ENCODE measurements at places on chromosomes 13 and 19.

GRCh38 chr13:51502153-51502651, 49.4 kb upstream of the INTS6 start:
- peak; percentile 60 for DNase-seq

GRCh38 chr19:6800991-6801484, 28.5 kb downstream of the VAV1 start:
- peak; percentile 48 for DNase-seq

- no peak for DNase-seq
These were observed 7.8 kb downstream of the HNRNPM start for GRCh38 chr19:8452446-8453123.

GRCh38 chr19:35612559-35613321, at the start of gene HAUS5:
Gene HAUS5, plus strand, starts transcription at chr19:35612735. Its CDS starts 60 bp downstream, at chr19:35612795.
- peak; percentile 98 for DNase-seq

DNA sequence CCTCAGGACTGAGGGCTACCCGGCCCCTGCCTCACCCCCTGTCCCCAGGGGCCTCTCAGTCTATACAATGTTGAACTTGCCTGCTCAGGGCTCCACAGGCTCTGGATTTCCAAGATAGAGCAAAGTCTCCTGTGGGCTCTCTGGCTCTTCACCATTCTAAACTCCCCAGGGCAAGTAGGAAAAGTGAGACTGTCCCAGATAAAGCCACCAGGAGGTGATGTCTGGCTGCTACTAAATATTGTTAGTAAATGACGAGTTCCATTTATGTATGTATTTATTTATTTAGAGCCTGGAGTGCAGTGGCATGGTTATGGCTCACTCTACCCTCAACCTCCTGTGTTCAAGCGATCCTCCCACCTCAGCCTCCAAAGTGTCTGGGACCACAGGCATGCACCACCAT, 73.6 kb upstream of the SIAH3 start:
- DNase-seq, result no peak

DNA sequence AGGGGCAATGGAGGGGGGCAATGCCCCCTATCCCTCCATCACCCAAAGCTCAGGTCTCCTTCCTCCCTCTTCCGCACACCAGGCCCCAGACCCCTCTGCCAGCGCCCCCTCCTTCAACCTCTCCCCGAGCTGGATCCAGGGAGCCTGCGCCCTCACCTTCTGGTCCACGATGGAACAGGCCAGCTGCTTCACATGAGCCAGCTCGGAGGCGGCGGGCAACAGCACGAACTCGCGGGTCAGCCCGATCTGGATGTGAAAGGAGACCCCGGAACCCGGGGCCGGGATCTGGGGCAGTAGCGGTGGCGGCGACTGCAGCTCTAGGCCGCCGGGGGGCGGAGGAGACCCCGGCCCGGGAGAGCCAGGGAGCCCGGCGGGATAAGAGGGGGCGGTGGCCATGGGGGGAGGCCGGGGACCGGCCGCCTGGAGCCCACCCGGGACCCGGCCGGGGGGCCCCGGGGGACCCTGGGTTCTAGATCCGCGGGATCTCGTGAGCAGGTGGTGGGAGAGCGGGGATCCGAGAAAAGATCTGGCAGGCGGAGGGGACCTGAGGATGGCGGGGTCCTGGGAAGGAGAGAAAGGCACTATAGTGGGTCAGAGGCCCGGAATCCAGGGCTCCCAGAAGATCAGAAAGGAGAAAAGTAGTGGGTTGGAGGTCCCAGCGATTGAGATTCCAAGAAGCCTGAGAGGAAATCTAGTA, 791 bp downstream of the PRKD2 start:
- peak; percentile 53 for DNase-seq

GRCh38 chr19:33497131-33497777, 24.3 kb downstream of the PEPD start:
- no peak for DNase-seq

- DNase-seq, result peak; percentile 76
These were observed 689 bp downstream of the ING1 start for GRCh38 chr13:110713981-110714796.

DNA sequence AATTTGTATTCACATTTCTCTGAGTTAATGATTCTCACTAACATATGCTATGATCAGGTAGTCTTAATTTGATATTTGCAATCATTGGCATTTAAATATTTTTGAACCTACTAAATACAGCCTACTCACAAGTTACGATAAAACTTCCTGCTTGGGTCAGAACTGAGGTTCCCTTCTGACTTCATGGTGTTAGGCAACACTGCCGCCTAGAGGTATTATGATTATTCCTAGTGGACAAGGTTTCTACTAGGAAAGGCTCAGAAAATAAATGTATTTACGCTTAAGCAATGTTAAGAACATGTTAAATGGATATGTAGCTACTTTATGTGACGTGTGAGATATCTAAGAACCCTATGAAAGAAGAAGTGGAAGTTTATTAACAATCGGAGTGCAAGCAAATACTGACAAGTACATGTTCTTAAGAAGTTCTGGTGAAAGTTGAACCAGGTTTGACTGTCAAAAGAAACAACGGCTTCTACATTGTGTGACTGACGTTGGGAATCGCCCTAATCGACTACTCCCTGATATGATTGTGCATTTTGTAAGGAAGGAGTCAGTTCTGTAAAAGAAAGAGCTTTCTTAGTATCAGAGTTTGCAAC, 1395.8 kb downstream of the SLITRK5 start:
- DNase-seq, result peak; percentile 17

DNA sequence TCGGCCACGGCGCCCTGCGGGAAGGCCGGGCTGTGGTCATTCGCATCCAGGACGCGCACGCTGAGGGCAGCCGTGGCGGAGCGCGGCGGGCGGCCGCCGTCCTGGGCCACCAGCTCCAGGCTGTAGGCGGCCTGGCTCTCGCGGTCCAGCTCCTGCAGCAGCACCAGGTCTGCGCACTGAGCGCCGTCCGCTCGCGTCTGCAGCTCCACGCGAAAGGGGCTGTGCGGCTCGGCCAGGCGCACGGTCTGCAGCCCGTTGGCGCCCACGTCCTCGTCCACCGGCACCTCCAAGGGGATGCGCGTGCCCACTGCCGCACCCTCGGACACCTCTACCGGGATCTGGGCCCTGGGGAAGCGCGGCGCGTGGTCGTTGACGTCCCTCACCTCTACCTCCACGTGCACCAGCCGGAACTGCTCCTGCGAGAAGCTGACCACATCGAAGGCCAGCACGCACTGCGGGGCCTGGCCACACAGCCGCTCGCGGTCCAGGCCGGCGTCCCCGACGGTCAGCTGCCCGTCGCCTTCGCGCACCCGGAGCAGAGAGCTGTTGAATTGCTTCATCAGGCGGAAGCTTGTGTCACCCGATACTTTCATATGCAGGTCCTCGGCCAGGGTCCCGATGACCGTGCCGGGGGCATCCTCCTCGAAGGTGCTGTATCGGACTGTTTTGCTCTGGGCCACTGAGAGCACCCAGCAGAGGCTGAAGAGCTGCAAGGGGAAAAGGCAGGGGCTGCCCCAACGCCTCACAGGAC, 583 bp downstream of the PCDH8 start:
- no peak for DNase-seq

DNA sequence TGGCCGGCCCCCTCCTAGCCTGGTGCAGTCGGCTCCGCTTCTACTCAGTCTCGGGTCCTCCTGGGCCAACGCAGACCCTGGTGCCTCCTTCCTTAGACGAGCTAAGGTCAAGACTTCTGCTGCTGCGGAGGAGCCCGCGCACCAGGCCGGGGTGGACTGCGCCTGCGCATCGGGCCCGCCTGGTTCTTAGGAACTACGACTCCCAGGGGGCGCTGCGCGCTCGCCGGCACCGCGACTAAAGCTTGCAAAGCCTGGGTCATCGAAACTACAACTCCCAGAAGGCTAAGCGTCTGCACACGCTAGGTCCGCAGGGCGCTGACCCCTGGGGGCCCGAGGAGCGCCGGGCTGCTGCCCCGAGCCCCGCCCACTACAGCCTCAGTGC, at the start of gene ZNF835:
TSS of gene ZNF835 (minus strand) at position 145 of the 382 bp plus-strand sequence. CDS start 6,559 bp downstream, outside the sequence.
- peak; percentile 83 for DNase-seq

DNA sequence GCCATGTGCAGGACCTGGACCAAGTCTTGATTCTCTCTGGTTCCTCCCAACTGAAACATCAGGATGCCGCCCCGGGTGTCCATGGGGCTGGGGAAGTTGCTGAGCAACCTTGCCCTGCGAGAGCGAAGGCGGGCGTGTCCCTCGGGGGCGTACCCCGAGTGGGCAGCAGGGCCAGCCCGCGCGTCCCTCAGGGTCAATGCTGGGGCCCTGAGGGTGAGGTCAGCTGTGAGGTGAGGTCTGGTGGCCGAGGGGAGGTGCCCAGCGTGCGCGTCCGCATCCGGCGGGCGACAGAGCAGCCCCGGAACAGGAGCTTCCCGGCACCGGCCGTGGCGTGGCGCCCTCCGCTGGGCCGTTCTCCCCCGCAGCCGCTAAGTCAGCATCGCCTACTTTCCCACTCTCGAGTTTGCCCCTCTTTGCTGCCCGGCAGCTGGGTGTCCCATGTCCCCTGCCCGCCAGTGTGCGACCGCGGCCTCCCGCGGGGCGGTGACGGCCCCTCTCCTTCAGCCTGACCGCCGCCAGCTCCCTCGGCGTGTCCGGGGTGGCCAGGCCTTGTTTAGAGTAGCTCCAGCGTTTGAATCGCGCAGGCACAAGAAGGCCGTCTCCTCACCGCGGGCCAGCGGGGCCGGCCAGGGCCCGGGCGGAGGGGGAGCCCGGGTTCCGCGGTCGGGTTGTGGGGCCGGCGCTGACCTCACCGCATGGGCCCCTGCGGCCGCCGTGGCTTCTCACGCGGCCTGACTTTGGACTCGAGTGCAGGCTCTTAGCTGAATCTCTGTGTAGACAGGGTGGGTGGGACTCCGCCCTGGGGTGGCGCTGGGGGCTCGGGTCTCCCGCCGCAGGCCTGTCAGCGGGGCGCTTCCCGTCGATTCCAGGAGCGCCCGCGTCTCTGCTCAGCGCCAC, 33.0 kb downstream of the GJA3 start:
- DNase-seq, result peak; percentile 58

- no peak for DNase-seq
These were observed 26.5 kb downstream of the RANBP3 start for GRCh38 chr19:5951338-5951861.

DNA sequence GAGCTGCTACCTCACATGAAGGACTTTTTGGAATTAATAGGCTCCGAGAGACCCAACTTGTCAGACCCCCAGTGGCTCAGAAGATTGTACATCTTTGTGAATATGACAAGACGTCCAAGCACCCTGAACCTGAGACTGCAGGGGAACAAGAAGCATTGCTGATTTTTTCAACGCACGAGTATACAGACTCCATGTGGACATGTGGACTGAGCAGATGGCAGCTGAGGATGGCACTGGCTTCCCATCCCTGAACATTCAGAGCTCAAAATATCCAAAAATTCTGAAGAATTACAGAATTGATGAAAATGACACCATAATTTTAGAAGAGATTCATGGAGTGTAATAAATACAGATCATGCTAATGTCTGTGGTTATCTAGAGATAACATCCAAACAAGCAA, 254.1 kb downstream of the MZT1 start:
- no peak for DNase-seq

DNA sequence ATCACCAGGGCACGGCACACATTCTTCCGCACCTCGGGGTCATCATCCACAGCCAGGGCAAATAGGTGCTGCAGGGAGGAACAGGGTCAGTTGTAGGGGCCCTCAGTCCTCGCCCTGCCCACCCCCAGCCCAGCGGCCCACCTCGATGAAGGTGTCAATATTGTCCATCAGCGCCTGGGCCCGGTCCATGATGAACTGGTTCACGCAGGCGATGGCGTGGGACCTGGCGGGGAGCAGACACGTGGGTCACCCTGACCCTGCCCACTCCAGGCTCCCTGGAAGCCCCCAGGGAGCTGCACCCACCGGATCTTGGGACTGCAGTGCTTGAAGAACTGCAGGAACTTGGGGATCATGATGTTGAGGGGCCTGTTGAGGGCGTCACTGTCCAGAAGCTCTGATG, 8.6 kb downstream of the TNPO2 start:
- no peak for DNase-seq

DNA sequence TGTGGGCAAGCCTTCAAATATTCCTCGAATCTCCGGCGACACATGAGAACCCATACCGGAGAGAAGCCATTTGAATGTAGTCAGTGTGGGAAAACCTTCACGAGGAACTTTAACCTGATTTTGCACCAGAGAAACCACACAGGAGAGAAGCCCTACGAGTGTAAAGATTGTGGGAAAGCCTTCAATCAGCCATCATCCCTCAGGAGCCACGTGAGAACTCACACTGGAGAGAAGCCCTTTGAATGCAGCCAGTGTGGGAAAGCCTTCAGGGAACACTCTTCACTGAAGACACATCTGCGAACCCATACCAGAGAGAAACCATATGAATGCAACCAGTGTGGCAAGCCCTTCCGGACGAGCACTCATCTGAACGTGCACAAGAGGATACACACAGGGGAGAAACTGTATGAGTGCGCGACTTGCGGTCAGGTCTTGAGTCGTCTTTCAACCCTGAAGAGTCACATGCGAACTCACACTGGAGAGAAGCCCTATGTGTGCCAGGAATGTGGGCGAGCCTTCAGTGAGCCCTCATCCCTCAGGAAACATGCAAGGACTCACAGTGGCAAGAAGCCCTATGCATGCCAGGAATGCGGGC, 28.8 kb downstream of the ZNF333 start:
- no peak for DNase-seq

DNA sequence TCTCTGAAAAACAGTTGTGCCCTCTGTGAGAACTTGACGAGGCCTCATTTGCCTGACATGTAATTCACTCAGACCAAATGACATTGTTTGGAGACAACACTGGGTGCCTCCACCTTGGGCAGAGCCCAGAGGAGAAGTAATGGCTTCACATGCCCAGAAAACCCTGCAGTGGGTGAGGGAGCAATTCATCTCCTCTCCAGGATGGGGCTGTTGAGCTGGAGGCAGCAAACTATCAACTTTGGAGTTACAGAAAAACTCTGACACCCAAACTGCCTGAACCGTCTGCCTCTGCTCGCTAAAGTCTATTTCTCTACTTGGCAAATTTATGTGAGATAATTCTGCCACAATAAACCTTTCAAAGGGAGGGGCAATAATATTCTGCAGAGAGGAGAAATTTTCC, 146.9 kb downstream of the DCLK1 start:
- no peak for DNase-seq

DNA sequence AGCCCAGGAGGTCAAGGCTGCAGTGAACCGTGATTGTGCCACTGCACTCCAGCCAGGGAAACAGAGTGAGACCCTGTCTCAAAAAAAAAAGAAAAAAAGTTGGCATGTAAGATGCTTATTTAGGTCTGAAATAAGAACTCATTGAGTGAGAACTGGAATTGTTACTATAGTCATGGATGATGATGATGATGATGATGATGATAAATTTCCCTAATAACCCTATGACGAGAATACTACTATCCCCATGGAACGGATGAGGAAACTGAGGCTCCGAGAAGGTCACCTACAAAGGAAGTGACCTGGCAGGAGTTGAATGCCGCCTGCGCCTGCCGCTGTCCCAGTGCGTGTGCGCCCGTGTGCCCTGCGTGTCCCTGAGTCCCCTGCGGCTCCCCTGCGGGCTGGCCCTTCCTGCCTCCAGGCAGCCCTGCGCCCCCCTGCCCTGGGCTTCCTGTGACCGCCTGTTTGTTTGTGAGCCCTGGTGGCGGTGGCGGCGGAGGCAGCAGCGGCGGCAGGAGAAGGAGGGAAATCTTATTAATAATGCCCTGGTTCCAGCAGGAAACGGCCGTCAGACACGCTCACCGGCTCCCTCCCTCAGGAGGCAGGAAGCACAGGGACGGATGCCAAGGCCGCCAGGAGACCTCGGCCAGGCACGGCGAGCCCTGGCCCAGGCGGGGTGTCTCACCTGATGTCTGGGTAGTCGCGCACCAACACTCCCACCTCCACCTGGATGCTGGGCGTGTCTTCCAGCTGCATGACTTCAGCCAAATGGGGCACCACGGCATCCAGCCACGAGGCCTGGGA, 29.6 kb downstream of the EXOC3L2 start:
- no peak for DNase-seq

GRCh38 chr19:17420475-17420924, 653 bp downstream of the MVB12A start:
- DNase-seq, result peak; percentile 58

GRCh38 chr19:6736917-6737283, 480 bp downstream of the GPR108 start:
- no peak for DNase-seq
